ENCODE measurements at places on chromosomes 1 and 21. TPM values are rescaled to one million over a fixed set of nuclear protein-coding genes. Genes with fewer than 3 reads are reported as not detected.
A peak's percentile ranks its signal among the peaks of the same experiment; 100 is the strongest.

DNA sequence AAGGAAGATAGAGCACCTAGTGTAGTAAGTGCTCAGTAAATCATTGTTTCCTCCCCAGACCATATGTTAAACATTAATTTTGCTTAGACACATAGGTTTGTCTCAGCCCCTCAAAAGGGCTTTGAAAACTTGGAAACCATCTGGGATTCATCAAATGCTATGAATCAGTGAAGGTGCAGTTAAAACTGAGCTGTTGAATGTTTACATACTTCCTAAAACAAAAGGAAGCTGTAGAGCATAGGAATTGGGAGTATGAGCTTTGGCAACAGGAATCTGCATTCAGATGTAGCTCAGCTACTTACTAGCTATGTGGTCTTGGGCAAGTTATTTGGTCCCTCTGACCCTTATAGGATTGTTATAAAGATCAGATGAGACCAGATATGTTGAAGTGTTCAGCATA lies 18.7 kb upstream of the PODN start:
- DNase-seq: no peak

- DNase-seq: no peak
Measured at GRCh38 chr1:109201123-109201703, 12.5 kb upstream of the SARS1 start.

DNA sequence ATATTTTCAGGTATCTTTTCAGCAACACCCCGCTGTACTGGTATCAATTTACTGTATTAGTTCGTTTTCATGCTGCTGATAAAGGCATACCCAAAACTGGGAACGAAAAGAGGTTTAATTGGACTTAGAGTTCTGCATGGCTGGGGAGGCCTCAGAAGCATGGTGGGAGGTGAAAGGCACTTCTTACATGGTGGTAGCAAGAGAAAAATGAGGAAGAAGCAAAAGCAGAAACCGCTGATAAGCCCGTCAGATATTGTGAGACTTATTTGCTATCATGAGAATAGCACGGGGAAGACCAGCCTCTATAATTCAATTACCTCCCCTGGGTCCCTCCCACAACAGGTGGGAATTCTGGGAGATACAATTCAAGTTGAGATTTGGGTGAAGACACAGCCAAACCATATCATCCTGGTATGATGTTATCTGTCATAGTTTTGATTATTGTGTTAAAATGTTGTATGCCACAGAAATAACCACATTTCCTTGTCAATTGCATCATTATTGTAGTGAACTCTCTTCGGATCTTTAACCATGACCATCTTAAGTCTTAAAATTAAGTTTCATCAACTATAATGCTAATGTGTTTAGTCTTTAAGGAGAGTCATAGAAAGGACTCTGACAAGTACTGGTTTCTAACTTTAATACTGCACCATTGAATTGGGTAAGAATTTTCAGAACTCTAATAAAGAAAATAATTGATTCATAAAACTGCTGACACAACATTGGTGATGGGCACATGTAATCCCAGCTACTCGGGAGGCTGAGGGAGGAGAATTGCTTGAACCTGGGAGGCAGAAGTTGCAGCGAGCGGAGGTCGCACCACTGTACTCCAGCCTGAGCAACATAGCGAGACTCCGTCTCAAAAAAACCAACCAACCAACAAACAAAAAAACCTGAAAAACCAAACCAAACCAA lies 58.2 kb downstream of the TBX19 start:
- DNase-seq: no peak

- DNase-seq: no peak
Measured at GRCh38 chr21:33495743-33496142, 4.2 kb upstream of the DNAJC28 start.

- DNase-seq: no peak
Measured at GRCh38 chr1:211591980-211592493, 13.1 kb upstream of the SLC30A1 start.

Gene PDE4B
- 306 TPM for polyA plus RNA-seq

GRCh38 chr1:4736254-4736653 lies 81.8 kb downstream of the AJAP1 start:
- DNase-seq: no peak

DNA sequence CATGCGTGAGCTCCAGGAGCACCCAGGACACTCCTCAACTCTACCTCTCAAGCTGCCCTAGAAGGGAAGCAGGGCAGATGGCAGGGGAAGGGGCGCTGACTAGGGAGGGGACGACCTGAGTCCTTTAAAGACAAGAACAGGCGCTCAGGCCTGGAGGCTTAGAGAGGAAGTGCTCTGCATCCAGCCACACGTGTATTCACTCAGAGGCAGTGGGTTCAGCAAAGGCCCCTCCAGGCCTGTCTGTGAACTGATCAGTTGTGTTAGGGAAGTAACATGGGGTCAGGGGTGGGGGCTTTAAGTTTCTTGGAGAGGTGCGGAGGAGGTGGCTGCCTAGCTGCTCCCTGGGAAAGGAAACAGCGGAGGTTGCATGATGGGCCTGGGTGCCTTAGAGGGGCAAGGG lies 37.1 kb upstream of the ARF1 start:
- no peak for DNase-seq

GRCh38 chr1:23799570-23800399 lies 769 bp downstream of the GALE start:
- no peak for DNase-seq

Gene NBPF6
- not detected for polyA plus RNA-seq

- DNase-seq: no peak
Measured at GRCh38 chr1:224669403-224669802, 53.3 kb downstream of the CNIH3 start.

Gene CCDC185
- not detected for polyA plus RNA-seq

Gene CLEC20A
- 12.0 TPM for polyA plus RNA-seq

Gene HSPB7
- polyA plus RNA-seq: not detected

DNA sequence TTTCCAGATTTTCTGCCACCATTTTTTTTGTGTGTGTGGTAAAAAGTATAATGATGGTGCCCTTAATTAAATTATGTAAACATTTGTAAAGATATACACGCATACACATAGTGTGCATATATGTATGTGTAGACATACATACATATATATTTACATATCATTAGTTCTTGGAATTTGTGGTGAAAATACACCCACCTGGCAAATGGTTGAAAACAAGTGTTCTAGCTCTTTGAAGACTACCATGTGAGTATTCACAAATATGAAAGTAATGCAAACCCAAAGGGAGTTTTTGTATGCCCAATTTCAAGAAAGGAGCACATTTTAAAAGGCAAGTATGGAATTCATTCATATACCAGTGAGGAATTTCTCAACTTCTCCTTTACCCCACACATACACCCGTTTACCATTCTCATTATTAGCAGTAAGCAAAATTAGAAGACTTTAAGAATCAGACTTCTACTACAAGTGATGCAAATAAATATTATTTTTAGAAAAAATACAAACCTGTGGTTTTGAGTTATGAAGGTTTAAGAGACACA lies 8.0 kb downstream of the RABGAP1L start:
- no peak for DNase-seq

GRCh38 chr1:46400421-46400820 lies 6.3 kb downstream of the FAAH start:
- DNase-seq: no peak

DNA sequence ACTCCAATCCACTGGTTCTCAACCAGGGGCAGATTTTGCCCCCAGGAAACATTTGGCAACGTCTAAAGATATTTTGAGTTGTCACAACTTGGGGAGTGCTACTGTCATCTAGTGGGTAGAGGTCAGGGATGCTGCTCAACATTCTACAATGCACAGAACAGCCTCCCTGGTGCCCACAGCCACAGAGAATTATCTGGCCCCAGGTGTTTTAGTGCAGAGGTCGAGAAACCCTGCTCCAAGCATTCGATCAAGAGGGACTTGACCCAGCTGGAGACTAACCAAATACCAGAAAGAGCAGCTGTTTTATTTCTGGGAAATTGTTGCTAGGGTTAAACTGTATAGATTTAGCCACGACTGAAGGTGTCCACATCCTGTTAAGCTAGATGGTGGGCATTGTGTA lies 19.2 kb downstream of the CD247 start:
- DNase-seq: no peak

Gene NFASC
- not detected for polyA plus RNA-seq

Gene S100A2
- polyA plus RNA-seq: not detected

- DNase-seq: no peak
Measured at GRCh38 chr1:89291276-89291675, 18.6 kb upstream of the GBP5 start.

GRCh38 chr21:29217818-29218291 lies 80.9 kb upstream of the BACH1 start:
- no peak for DNase-seq

DNA sequence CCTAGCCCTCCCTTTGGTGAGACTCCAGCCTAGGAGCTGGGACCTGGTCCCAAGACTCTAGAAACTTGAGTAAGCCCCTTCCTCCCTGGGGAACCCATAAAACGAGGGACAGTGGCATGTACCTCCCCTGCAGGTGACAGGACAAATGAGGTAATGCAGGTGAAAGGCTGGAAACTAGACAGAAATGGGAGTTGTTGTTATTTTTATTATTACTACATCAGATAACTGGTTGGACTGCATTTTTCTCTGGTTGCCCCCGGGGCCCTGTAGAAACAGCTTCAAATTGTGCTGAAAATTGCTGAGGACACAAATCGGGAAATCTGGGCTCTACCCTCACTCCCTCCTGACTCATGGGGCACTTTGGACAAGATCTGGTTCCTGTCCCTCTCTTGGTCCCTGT lies 132.3 kb upstream of the WNT4 start:
- DNase-seq: no peak

DNA sequence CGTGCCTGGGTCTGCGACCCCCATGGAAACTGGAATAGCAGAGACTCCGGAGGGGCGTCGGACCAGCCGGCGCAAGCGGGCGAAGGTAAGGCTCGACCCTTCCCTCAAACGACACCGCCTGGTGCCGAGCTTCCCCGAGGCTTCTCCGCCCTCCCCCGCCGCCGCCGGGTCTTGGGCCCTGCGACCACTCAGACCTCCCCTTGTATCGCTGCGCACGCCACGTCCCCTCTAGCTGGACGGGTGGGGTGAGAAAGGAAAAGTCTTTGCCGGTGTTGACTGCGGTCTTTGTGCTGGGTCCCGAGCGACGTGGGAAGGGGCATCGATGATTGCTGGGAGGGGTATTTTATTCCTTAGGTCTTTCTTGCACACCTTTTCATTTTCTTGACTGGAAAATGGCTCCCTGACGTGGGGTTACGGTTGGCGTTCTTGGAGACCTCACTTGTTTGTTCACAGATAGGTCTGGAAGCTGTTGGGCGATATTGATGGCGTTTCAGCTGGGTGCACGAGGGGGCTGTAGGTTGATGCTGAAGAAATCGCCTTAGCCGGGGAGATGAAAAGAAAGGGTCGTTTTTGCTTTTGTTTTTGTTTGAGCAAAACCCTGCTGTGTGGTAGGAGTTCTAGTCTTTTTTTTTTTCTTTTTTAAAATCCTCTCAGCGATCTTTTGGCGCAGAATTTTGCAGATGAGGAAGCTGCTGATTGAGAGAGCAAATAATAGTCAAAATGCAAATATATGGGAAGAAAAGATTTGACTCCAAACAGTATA lies 776 bp downstream of the KDM1A start:
- DNase-seq: peak; percentile 7

Gene ATP1A4
- polyA plus RNA-seq: not detected

GRCh38 chr1:30747033-30748008 lies 10.3 kb downstream of the LAPTM5 start:
- DNase-seq: peak; percentile 15

Data from naive B cell (primary cell).